Iris pigment epithelial cell (primary cell): ENCODE measurements at places on chromosomes 11 and 22.

DNA sequence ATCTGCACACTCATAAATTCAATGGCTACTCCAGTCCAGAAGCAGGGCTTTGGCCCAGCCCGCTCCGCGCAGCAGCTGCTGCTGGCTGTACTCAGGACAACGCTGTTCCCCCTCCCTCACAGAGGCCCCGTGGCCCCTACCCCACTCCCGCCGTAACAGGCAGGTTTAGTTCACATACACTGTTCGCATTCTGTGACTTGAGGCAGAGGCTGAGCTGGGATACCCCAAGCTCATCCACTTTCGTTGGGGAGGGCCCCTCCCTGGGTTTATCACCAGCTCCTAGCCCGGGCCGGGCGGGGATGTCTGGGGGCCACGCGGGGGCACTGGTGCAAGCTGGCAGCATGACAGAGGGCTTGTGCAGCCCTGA, 52.4 kb downstream of the SYT13 start:
- DNase-seq: no peak

- no peak for DNase-seq
These were observed 7.2 kb downstream of the SUN2 start for GRCh38 chr22:38748487-38749136.

DNA sequence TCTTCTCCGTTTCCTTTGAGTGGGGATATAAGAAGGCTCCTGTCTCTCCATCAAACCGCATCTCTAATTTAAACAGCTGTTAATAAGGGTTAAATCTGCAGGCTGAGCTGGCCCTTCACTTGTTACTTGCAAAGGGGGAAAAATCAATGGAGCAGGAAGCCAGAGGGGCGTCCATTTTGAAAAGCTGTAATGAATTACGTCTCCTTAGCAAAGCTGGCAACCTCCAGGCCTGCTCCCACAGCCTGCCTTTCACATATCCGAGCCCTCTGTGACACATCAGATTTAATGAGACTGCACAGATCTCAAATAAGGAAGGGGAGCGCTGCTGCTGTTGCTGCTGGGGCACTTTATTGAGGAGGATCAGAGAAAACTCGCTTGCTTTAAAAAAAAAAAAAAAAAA, 320.8 kb downstream of the BLID start:
- no peak for DNase-seq

DNA sequence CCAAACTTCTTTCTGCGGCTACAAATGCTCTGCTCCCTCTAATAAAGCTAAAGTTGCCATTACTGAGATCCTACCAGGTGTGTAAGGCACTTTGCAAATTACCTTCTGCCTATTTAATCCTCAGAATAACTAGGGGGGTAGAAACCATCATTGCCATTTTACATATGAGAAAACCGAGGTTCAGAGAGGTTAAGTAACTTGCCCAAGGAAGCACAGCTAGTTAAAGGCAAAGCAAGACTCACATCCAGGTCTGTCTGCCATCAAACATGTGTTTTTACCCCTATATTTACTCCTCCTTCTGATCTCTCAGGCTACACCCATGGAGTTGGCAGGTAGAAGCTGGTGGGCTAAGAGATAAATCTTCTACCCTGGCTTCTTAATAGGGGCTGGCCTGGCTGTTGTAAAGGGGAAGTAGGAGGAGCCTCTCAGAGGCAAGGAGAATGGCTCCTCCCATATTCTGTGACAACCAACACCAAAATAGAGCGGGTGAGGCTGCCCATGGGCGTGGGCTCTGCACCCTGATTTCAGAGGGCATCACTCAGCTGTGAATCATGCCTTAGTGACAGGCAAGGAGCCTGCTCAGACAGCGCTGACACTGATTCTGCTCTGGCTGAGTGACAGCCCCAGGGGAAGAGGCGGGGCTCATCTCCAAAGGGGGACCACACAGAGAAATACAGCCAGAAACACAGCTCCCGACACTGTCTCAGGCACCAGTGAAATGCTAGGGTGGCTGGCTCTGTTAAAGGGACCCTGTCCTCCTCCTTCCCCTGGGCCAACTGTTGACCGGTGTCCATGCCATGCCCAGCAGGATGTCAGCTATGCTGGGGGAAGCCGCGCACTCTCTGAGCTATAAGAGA, 106.8 kb downstream of the ABTB2 start:
- DNase-seq: peak; percentile 25

DNA sequence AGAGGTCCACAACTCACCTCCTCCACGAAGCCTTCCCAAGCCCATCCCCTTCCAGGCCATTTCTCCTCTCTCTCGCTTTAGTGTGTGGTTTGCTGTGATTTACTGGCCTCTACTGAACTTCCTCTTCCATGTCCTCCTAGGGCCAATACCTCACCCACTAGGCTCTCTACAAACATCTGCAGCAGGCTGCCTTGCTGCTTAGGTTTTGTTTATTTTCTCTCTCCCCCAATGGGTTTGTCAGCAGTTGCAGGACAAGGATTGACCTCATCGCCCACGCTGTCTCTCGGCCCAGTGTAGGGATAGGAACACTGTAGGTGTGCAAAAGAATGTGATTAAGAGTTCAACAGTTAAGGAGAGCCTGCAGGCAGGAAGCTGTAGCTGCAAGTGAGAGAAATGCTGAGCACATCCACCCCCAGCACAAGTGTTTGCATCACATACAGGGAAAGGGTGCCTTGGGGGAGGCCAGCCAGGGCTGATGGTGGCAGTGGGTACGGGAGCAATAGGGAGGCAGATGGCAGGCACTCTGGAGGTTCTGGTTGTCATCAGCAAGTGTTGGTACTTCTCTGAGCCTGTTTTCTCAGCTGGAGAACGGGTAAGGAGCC, 1.4 kb downstream of the PC start:
- peak; percentile 95 for DNase-seq

DNA sequence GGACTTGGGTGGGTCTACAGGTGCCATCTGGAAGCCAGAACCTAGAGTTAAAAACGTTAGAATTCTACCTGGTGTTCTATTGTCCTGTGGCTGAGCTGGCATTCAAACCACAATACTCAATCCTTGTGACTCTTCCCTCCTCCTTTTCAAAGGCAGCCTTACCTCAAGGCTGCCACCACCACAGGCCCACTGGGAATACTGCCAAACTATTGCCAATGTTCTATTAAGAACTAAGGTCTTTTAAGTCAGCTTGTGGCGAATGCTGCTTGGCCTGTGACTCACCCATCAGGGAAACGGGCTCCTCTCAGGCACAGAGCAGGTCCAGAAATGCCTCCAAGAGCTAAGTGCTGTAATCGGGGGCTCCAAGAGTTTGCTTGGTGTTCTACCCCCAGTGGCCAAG, 1008.4 kb downstream of the JRKL start:
- no peak for DNase-seq

GRCh38 chr22:35910003-35910769, 118.4 kb downstream of the RBFOX2 start:
- DNase-seq: no peak
